ENCODE measurements at places on chromosomes 1 and 21.

GRCh38 chr1:227926896-227927885 lies 20.5 kb downstream of the WNT9A start:
- no peak for DNase-seq

DNA sequence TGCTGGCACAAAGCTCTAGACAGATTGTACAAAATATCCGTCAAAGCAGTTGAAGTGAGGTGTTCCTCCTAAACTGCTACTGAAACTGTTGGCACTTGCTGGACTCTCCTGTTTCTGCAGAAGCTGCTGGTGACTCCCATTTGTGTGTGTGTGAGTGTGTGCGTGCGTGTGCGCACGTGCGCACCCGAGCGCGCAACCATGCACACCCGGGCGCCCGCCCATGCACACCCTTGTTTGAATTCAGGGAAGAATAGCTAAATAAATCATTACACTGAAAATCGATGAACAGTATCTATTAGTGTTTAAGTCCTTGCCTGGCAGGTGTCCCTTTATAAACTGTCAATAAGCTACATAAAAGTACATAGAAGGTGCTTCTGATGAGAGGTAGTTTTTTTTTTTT lies 156.4 kb upstream of the B3GALT2 start:
- no peak for DNase-seq

DNA sequence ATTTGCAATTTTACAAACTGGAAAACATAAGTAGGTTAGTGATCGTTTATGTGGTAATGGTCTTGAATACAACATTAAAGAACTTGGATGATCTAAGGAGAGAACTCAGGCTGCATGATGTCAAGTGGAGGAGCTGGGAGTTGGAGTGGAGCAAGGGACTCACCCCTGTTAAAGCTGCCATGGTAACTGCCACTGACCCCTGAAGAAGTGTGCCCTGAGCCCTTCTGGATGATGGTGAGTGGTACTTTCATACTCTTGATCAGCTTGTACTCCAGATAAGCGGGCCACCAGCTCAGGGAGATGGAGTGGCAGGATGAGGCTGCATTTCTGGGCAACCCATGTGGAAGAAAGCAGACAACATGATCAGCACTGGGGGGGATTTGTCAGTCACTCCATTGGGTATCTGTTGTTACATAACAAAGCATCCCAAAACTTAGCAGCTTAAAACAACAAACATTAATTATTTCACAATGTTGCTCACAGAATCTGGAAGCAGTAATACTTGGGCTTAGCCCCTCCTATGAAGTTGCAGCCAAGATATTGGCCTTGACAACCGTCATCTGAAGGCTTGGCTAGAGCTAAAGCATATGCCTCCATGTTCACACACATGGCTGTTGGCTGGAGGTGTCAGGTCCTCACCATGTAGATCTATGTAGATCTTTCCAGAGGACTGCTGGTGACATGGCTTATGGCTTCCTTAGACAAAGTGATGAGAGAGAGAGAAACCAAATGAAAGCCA lies 213.8 kb downstream of the DUSP10 start:
- DNase-seq, result no peak

GRCh38 chr1:89957107-89957506 lies 37.8 kb upstream of the ZNF326 start:
- no peak for DNase-seq

GRCh38 chr1:200453553-200453905 lies 43.7 kb upstream of the ZNF281 start:
- DNase-seq, result no peak

Measured in amniotic stem cell (primary cell).